Activated naive CD4-positive, alpha-beta T cell treated with anti-CD3 and anti-CD28 coated beads for 36 hours (primary cell): ENCODE measurements at places on chromosomes 1 and 21. TPM values are rescaled to one million over a fixed set of nuclear protein-coding genes. Genes with fewer than 3 reads are reported as not detected.

Gene HSD3B2
- not detected for total RNA-seq

Gene KCNJ10
- total RNA-seq: not detected

Gene KRTAP7-1
- total RNA-seq: not detected

Gene LHX8
- total RNA-seq: not detected

Gene FAM229A
- 2.1 TPM for total RNA-seq

Gene NPR1
- 0.05 TPM for total RNA-seq

Gene BTBD19
- total RNA-seq: 5.9 TPM

Gene CCDC24
- 0.91 TPM for total RNA-seq

Gene MEX3A
- total RNA-seq: 0.22 TPM

Gene SPATA17
- total RNA-seq: not detected

- no peak for DNase-seq
Observed at GRCh38 chr21:44019568-44019958, 7.5 kb downstream of the TRAPPC10 start.

DNA sequence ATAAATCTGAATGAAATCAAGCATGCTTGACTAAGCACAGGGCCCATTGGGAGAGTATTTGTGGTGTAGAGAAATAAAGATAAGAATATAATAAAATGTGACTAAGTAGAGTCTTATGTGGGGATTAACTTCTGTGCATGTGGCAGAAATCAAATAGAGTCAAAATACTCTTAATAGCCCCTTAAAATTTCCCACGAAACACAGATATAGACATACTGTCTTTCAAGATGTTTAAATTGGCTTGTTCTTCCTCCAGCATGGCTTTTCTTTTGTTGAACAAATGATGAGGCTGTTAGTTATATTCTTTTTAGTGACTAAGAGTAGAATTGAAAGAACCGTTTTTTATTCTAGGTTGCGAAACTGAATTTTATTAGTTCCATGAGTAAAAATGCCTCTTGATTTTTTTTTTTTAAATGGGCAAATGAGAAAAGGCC lies 112.3 kb downstream of the RPS6KC1 start:
- DNase-seq: no peak

- no peak for DNase-seq
Observed at GRCh38 chr1:212107481-212107880, 71.9 kb downstream of the DTL start.

DNA sequence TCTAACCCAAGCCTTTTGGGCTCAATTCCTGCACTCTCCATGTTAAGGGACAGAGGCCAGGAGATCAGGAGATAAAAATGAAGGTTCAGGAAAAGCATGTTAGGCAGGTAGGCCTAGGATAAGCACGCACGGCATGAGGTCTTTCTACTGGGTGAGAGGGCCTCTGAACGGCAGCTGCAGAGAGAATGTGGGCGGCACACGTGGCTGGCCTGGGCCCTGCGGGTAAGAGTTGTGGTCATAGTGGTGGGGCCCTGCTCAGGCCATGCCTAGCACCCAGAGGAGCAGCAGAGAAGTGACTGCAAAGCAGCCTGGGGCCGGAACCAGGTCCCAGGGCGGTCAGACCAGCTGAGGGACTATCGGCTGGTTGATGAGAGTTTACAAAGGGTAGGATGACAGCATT lies 7.5 kb upstream of the FOXO6 start:
- DNase-seq: no peak

DNA sequence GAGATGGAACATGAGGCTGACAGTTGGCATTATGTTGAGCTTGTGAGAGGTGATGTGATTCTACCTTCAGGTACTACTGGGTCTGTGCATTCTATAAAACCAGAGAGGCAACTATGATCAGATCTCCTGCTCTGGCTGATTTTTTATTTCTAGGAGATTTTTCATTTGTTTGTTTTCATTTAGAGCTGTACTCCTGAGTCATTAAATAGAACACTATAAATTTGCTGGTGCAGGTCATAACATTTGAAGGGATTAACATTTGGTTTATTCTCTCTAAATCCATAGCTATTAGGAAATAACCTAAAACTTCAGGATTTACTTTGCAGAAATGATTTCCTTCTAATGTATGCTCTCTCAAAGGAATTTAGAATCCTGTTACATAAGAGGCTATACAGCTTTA lies 42.9 kb downstream of the MAGI3 start:
- no peak for DNase-seq

GRCh38 chr21:43029785-43030184 lies 45.9 kb downstream of the CBS start:
- no peak for DNase-seq

DNA sequence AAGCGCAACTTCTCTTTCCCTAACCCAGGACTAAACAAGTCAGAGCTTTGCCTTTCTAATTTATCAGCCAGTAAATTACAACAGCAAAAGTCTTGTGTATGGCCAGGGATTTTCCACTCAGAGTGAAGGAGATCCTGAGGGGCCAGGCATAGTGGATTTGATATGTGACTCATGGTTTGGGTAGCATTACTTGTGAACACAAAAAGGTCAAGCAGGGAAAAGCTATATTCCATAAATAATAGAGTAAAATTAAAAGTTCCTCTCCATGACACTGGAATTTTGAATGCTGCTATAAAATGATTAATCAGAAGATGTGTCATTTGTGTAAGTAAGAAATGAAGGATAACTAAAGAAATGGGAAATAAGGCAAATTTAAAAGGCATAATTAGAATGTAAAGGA lies 284.8 kb downstream of the HLX start:
- DNase-seq: no peak

GRCh38 chr1:117754061-117754969 lies 148.5 kb downstream of the TENT5C start:
- DNase-seq: peak; percentile 57

- no peak for DNase-seq
Observed at GRCh38 chr1:212728606-212729005, 29.0 kb upstream of the BATF3 start.

DNA sequence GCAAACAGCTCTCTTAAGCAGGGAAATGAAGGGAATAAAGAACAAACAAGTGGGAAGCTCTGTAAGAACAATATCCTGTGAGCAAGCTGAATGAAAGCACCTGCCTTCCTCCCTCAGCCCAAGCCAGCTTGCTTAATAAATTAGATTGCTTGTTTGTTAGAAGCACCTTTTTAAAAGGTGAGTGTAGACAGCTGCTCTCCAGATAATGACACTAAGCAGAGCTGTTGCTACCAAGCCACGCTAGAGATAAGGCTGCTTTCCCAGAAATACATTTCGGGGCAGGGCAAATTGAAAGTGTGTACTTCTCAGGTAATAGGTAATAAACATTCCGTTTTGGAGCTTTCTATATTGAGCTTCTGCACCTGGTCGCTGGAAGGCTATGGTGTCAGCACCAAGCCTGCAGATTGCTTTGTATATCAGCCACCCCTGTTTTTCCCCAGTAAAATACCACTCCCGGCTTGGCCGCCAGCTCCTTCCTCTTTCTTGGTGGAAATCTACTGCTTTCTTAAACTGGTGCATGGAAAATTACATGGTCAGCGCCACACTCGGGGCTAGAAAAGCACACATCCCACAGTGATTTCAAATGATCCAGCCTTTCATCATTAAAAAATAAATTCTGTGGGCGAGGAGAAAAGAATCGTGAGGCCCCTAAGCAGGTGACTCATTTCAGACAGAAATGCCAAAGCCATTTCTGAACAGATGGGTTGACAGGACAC lies 151.3 kb downstream of the ETS2 start:
- no peak for DNase-seq

DNA sequence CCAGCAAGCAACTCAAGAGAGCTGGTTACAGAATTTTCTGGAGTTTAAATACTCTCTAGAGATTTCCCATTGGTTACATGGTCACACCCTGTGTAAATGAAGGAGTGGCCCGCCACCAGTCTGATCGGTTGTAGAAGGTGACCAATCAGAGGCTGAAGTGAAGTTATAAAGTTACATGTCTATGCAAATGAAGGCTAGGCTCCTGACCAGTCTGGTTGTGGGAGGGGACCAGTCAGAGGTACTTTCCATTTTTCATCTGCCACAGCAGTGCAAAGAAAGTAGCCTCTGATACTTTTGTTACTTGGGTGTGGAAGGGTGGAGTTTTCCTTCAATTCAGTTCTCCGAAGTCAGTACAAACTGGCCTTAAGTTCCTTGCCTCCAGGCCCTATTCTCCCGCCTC lies 273.7 kb downstream of the BARHL2 start:
- no peak for DNase-seq

DNA sequence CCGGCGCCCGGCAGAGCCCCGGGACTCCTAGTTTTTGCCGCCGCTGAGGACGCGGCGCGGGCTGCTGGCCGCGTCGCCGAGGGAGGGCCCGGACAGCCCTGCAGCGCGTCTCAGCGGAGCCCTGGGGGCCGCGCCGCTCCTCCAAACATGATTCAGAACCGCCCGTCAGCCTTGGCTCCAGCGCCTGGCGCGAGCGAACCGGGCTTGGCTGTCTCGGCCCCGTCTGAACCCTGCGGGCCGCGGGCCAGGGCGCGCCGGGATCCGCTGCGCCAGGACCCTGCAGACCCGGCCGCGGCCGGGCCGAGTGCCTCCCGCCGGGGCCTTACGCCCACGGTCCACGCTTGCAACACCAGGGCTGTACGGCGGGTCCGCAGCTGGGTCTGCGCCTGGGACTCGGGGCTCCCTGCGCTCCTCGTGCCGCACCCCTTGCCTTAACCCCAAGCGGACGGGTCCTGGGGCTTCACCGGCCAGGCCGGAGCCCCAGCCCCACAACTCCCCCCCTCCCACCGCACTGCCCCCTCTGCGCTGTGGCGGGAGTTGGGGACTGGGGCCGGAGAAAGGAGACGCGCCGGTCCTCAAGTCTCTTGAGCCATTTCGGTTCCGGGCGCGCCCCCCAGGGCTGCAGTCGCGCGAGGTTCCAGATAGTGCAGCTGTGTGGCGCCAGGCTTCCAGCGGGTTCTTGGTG lies 48.4 kb upstream of the CD34 start:
- peak; percentile 33 for DNase-seq
